ENCODE measurements at places on chromosomes 12 and 14.

DNA sequence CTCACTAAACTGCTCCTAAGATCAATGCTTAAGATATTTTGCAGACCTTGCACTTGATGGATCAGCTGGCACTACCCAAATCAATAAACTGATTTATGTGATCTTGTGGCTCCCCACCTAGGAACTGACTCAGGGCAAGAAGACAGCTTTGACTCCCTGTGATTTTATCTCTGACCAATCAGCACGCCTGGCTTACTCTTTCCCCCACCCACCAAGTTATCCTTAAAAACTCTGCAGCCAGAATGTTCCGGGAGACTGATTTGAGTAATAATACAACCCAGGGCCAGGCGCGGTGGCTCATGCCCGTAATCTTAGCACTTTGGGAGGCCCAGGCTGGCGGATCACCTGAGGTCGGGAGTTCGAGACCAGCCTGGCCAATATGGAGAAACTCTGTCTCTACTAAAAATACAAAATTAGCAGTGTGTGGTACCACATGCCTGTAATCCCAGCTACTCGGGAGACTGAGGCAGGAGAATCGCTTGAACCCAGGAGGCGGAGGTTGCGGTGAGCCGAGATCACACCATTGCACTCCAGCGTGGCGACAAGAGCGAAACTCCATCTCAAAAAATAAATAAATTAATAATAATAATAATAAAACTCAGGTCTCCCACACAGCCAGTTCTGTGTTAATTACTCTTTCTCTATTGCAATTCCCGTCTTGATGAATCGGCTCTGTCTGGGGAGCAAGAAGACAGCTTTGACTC lies 12.0 kb downstream of the MORN3 start:
- no peaks in the 10 kb centered on the region for H3K36me3 ChIP-seq
- H3K27me3 ChIP-seq = no peaks in the 10 kb centered on the region
- DNase-seq = no peak
- H3K27ac ChIP-seq = no peak overlapping the region
- no peak overlapping the region for H3K4me3 ChIP-seq

DNA sequence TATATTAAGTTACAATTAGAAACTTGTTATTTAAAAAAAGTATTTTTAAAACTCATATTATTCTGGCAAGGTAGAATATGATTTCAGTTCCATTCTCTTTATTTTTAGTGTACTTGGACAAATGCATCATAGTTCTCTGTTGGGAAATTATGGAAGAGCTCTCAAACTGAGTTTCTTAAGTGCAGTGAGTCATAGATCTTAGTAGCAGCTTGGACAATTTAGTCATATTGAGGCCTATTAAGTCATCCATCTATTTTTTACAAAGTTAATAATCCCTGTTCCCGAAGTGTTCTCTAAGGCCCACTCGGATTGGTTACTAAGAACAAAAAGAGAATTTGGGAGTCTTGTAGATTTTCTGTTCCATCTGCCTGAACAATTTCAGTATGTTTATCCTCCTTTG lies 113.9 kb downstream of the ANO4 start:
- no peak for DNase-seq
- H3K36me3 ChIP-seq = no peaks in the 10 kb centered on the region
- no peaks in the 10 kb centered on the region for H3K27me3 ChIP-seq
- no peak overlapping the region for H3K4me3 ChIP-seq

GRCh38 chr14:63565448-63565847 lies 22.3 kb upstream of the PPP2R5E start:
- no peaks in the 10 kb centered on the region for H3K4me1 ChIP-seq
- no peak for DNase-seq
- H3K27me3 ChIP-seq = no peaks in the 10 kb centered on the region
- H3K36me3 ChIP-seq = no peaks in the 10 kb centered on the region
- no peak overlapping the region for H3K4me3 ChIP-seq
- no peak overlapping the region for H3K27ac ChIP-seq

DNA sequence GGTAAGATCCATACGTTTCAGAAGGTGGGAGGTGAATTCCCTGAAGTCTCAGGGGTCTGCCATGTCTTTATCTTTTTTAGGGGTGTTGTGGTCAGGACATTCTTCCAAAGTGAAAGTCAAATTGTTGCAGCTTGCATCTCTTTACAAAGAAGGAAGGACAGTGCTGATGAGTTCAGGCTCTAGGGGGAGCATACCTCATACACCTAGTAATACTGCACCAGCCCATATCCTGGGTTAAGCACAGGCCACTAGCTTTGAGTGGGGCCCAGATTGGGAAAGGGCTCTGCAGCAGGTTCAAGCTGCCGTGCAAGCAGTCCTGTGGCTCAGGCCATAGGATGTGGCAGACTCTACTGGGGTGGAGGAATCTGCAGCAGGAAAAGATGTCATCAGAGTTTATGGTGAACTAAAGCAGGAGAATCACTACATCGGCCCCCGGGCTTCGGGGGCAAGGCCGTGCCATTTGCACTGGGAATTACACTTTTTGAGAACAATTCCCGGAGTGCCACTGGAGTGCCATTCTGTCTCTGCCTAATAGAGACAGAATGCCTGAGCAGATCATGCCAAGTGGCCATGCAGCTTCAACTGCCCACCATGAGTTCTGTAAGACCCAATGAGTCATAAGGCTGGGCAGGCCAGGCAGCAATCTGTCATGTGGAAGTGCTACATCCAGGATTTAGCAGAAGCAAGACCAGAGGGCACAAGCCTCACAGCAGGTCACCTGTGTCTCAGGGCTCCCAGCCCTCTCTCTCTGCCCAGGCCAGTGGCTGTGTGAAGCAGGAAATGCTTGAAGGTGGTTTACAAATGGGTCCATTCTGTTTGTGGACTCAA lies 32.3 kb downstream of the DIO3 start:
- no peaks in the 10 kb centered on the region for H3K36me3 ChIP-seq
- H3K4me1 ChIP-seq = no peaks in the 10 kb centered on the region
- no peak for DNase-seq
- H3K27ac ChIP-seq = no peak overlapping the region

DNA sequence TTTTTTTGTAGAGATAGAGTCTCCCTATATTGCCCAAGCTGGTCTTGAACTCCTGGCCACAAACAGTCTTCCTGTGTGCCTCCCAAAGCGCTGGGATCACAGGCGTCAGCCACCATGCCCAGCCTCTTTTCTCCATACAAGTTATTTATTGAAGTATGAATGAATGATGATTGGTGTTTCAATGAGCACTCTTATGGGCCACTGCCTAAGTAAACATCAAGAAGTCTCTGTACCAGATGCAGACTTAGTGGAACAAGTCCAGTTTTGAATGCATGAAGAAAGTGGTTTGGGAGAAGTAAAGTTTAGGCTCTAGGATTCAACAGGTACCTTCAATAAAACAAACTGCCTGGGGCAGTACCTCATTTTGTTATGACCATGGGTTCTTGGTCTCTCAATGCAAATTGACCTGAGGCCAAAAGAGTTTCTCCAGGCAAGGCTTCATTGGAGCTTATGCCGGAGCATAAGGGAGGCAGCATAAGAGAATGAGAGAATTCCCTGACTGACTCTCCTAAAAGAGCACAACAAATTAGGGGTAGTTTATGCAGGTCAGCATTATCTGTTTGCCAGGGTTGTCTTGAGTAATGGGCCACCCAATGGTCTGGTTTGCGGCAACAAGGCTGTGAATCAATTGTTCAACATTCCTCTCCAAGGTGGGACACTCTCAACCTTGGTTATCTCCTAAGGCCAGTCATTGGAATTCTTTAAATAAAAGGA lies 1.1 kb upstream of the GMFB start:
- H3K36me3 ChIP-seq = no peaks in the 10 kb centered on the region
- H3K4me3 ChIP-seq = no peak overlapping the region
- no peaks in the 10 kb centered on the region for H3K27me3 ChIP-seq
- no peak overlapping the region for H3K27ac ChIP-seq
- H3K4me1 ChIP-seq = peaks cover 9% of the 10 kb centered on the region

DNA sequence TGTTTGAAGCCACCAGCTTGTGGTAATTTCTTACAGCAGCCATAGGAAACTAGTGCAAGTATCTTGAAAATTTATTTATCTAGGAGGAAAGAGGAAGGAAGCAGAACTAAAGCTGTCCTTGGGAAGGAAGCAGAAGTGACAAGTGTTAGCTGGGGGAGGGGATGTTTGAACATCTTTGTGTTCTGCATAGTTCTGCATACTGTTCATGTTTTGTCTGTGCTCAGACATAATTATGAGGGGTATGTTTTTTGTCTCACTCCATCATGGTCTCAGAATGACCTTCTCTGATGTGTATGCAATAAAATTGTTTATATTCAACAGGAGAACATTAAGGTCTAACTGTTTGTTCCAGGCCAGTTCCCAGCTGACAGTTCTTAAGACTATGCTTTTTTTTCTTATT lies 606.5 kb downstream of the GALC start:
- no peak overlapping the region for H3K27ac ChIP-seq
- no peaks in the 10 kb centered on the region for H3K36me3 ChIP-seq
- no peaks in the 10 kb centered on the region for H3K4me1 ChIP-seq
- H3K27me3 ChIP-seq = no peaks in the 10 kb centered on the region
- DNase-seq = no peak
- no peak overlapping the region for H3K4me3 ChIP-seq

GRCh38 chr14:54623279-54624004 lies 56.5 kb downstream of the SAMD4A start:
- H3K4me1 ChIP-seq = peaks cover 5% of the 10 kb centered on the region
- H3K4me3 ChIP-seq = no peak overlapping the region
- H3K27me3 ChIP-seq = no peaks in the 10 kb centered on the region
- H3K36me3 ChIP-seq = no peaks in the 10 kb centered on the region

GRCh38 chr14:50740856-50741255 lies 72.8 kb upstream of the SAV1 start:
- H3K27me3 ChIP-seq = no peaks in the 10 kb centered on the region
- no peak overlapping the region for H3K4me3 ChIP-seq

DNA sequence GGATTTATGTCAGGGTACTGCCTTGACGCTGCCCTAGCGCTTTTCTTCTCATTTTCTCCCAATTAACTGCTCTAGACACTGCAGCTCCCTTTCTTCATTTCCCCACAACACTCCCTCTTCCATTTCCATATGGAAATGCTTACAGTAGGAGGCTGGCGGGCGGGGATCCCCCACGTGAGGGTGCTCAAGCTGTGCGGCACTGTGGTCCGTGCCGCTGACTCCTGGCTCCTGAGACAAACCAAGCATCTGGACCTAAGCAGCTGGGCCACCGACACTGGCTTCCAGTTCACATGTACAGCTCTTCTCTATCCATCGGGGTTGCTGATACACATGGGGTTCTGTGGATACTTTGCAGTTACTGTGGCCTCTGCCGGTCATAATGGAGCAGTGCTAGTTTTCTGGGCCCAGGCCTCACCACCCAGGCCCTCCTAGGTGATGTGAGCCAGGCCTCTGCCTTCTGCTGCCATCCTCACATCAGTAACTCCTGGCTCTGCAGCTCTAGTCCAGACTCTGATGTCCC lies 20.2 kb downstream of the TCHP start:
- H3K36me3 ChIP-seq = no peaks in the 10 kb centered on the region
- H3K27me3 ChIP-seq = no peaks in the 10 kb centered on the region
- H3K27ac ChIP-seq = no peak overlapping the region
- H3K4me3 ChIP-seq = no peak overlapping the region
- DNase-seq = no peak

- no peaks in the 10 kb centered on the region for H3K36me3 ChIP-seq
- H3K27ac ChIP-seq = no peak overlapping the region
- H3K4me3 ChIP-seq = no peak overlapping the region
- DNase-seq = no peak
- peaks cover 11% of the 10 kb centered on the region for H3K4me1 ChIP-seq
Observed at GRCh38 chr12:48977290-48978281, 536 bp upstream of the WNT1 start.

- H3K4me1 ChIP-seq = no peaks in the 10 kb centered on the region
- H3K27me3 ChIP-seq = no peaks in the 10 kb centered on the region
- no peak overlapping the region for H3K27ac ChIP-seq
- no peak overlapping the region for H3K4me3 ChIP-seq
Observed at GRCh38 chr14:94706133-94706532, 63.8 kb downstream of the GSC start.

DNA sequence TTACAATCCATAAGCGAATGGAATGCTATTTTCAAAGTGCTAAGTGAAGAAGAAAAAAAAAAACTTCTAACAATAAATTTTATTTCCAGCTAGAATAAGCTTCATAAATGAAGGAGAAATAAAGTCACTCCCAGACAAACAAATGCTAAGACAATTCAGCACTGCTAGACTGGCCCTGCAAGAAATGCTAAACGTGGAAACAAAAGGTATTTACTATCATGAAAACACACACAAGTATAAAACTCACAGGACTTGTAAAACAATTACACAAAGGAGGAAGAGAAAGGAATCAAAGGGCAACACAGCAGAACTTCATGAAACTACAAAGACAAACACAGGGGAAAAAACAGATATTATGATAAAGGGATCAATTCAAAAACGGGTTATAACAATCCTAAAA lies 85.8 kb upstream of the NELL2 start:
- no peaks in the 10 kb centered on the region for H3K27me3 ChIP-seq
- H3K4me3 ChIP-seq = no peak overlapping the region
- no peaks in the 10 kb centered on the region for H3K36me3 ChIP-seq

DNA sequence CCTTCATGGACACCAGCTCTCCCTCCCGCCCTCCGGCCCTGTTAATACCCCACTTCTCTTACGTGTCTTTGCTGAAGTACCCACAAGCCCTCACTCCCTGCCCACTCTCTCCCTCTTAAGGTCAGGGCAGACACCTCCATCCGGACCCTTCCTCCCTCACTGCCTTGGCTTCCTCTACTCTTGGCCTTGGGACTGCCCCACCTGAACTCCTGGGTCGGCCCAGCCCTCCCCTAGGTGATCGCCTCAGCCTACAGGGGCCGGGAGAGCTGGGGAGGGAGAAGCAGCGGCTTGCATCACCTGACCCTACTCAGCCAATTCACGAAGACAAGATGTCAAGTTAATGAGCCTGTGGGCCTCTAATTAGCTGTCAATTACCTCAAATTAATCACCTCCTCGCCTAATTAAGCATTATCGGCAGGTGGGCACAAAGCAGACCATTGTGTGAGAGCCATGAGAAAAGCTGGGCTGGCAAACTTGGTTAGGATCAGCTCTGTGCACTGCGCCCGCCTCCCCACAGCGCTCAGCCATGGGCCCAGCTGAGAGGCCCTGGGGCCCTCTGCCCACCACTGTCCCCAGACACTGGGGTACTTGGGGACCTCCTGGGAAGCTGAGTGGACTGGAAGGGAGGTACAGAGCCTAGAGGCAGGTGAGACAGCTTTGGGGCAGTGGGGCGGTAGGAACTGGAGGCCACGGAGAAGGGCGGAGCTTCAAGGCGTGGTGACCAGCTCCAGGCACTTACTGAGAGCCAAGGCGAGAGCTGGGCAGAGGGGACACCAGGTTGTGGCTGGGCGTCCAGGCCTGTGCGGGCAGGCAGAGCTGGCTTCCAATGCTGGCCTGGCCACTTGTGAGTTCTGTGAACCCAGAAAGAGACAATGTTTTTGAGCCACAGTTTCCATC lies 25.1 kb upstream of the VSX2 start:
- no peak overlapping the region for H3K4me3 ChIP-seq
- DNase-seq = no peak
- H3K27me3 ChIP-seq = no peaks in the 10 kb centered on the region
- no peaks in the 10 kb centered on the region for H3K36me3 ChIP-seq
- no peaks in the 10 kb centered on the region for H3K4me1 ChIP-seq
- H3K27ac ChIP-seq = no peak overlapping the region

- H3K36me3 ChIP-seq = no peaks in the 10 kb centered on the region
- H3K27ac ChIP-seq = peak within 1 kb of the TSS; percentile 87
- peak; percentile 94 for DNase-seq
- H3K4me3 ChIP-seq = peak within 1 kb of the TSS; percentile 98
- H3K4me1 ChIP-seq = peaks cover 4% of the 10 kb centered on the region
Observed at GRCh38 chr12:32106517-32107358, at the start of gene BICD1. Gene BICD1, plus strand, starts transcription at chr12:32106847. Its CDS starts 485 bp downstream, at chr12:32107332.
